CD8-positive, alpha-beta T cell (primary cell): ENCODE measurements at places on chromosomes 1 and 21. TPM values are rescaled to one million over a fixed set of nuclear protein-coding genes. Genes with fewer than 3 reads are reported as not detected.

NCMAP gene
- total RNA-seq = 0.11 TPM

NBPF1 gene
- total RNA-seq = 7.0 TPM

MYOM3 gene
- not detected for total RNA-seq

SNAP47 gene
- total RNA-seq = 11.0 TPM

VASH2 gene
- total RNA-seq = not detected

CCNL2 gene
- total RNA-seq = 328 TPM

SPRR2A gene
- total RNA-seq = not detected

EPHA10 gene
- total RNA-seq = not detected

LYPD8 gene
- not detected for total RNA-seq

SIM2 gene
- total RNA-seq = not detected

PTPRU gene
- total RNA-seq = not detected

CR1L gene
- not detected for total RNA-seq

KCNA3 gene
- total RNA-seq = 85.1 TPM

GALE gene
- 4.6 TPM for total RNA-seq

TNNI3K gene
- total RNA-seq = 1.2 TPM

GPATCH3 gene
- 47.8 TPM for total RNA-seq
